ENCODE measurements at places on chromosomes 4 and X. TPM values are rescaled to one million over a fixed set of nuclear protein-coding genes. Genes with fewer than 3 reads are reported as not detected.

The C4orf36 gene
- not detected for total RNA-seq

The GLOD5 gene
- not detected for total RNA-seq

GRCh38 chr4:43112139-43112538, 219.6 kb downstream of the GRXCR1 start:
- no peak for DNase-seq

DNA sequence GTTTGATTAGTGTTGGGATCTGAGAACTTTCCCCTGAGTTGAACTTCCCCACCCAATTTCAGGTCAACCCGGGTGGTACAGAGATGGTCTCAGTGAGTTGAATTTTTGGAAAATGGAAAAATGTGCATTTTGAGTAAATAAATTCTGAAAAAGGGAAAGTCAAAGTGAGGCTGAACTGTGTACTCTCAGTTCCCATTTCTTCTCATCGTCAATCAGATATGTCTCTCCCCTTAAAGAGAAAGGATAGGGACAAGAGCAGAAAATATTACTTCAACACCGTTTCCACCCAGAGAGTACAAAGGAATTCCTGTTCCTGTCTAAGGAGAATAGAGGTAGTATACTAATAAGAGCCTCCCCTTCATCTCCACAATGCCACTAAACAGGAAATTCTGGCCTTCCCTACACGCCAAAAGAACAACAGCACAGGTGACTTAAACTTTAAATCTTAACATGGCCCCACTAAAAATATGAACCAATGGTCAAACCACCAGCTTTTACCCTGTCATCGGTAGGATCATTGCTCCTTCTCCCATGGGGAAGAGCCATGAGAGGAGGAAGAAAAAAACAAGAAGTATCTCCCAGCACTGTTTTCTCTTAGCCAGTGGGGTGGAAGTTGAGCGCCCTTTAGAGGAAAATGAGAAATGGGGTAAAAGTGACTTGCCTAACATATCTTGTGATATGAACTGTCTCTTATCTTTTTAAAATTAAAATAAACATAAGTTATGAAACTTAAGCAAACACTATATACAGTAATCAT, 30.3 kb downstream of the BMP3 start:
- DNase-seq: no peak

DNA sequence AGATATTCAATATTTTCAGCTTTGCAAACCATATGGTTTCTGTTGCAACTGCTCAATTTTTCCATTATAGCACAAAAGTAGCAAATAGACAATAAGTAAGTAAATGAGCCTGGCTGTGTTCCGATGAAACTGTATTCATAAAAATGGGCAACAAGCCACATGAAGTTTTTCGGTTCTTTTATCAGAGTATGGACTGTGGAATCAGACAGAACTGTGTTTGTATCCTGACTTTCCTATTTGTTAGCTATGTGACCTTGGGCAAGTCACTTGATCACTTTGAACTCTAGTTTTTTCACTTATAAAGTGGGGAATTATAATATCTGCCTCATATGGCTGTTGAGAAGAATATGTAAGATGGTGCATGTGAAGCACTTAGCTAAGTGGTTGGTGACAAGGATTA, 23.4 kb upstream of the ADGRA3 start:
- DNase-seq: no peak
